ENCODE measurements at places on chromosomes 11 and 22. TPM values are rescaled to one million over a fixed set of nuclear protein-coding genes. Genes with fewer than 3 reads are reported as not detected.
A peak's percentile ranks its signal among the peaks of the same experiment; 100 is the strongest.

GRCh38 chr11:2883979-2884815 is 1.4 kb downstream of the CDKN1C start:
- H3K27ac ChIP-seq: no peak overlapping the region
- H3K27me3 ChIP-seq: no peaks in the 10 kb centered on the region
- H3K4me3 ChIP-seq: peak overlapping the region; percentile 64

GRCh38 chr11:122319691-122320620 is 203.9 kb upstream of the BLID start:
- H3K36me3 ChIP-seq: no peaks in the 10 kb centered on the region
- H3K27ac ChIP-seq: no peak overlapping the region
- H3K4me1 ChIP-seq: peaks cover 2% of the 10 kb centered on the region
- H3K27me3 ChIP-seq: no peaks in the 10 kb centered on the region
- H3K4me3 ChIP-seq: no peak overlapping the region

The HINFP gene
- polyA plus RNA-seq: 21.8 TPM

DNA sequence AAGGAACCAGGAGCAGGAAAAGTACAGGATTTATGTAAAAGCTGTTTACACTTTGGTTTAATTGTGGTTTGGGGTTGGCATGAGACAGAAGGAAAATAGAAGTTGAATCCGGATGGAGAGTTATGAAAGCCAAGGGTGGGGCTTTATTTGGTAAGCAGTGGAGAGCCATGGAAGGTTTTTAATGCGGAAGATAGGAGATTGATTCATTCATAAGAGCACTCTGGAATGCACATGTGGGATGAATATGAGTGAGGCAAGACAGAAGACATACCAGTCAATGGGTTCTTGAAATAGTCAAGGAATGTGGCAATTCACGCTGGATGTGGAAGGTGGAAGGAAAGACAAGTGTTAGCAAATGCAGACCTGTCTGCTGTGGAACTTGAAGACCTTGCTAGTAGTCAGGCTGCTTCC is 9.3 kb upstream of the GLB1L3 start:
- H3K4me3 ChIP-seq: no peak overlapping the region
- H3K4me1 ChIP-seq: no peaks in the 10 kb centered on the region
- DNase-seq: no peak
- H3K27me3 ChIP-seq: 0 out of 2 replicates have a peak, but pooled peaks cover 4% of the 10 kb centered on the region
- H3K36me3 ChIP-seq: peaks cover 3% of the 10 kb centered on the region

The GUCY1A2 gene
- polyA plus RNA-seq: 0.26 TPM

- H3K36me3 ChIP-seq: no peaks in the 10 kb centered on the region
- H3K4me3 ChIP-seq: no peak overlapping the region
- no peak for DNase-seq
These were observed 58.9 kb downstream of the CDKN1C start for GRCh38 chr11:2826679-2827056.

DNA sequence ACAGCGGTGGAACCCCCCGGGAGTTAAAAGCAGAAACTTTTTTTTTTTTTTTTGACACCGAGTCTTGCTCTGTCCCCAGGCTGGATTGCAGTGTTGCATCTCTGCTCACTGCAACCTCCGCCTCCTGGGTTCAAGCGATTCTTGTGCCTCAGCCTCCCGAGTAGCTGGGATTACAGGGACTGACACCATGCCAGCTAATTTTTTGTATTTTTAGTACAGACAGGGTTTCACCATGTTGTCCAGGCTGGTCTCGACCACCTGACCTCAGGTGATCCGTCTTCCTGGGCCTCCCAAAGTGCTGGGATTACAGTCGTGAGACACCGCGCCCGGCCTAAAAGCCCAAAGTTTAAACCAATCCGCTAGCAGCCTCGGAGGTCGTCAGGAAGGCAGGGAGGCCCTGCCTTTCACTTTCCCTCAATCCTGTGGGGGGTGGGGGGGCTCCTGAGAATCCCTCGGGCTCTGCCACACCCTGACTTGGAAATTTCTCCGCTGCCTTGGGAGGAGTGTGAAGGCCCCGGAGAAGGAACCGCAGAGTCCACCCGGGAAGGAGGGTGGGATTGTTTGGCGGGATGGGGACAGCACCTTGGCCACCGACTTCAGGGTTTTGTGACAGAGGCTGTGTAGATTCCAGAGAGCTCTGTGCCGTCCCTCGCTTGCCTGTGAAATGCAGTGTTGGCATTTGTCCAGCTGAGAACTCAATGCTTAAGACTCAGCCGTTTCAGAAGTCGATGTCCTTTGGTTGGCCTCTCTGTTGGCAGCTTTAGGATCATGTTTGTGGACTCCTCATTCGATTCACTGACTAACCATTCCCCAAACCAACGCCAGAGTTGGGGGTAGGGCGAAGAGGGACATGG is 1.0 kb downstream of the ARHGAP8 start:
- no peaks in the 10 kb centered on the region for H3K36me3 ChIP-seq
- H3K4me1 ChIP-seq: peaks cover 2% of the 10 kb centered on the region
- no peaks in the 10 kb centered on the region for H3K27me3 ChIP-seq

The EHF gene
- not detected for polyA plus RNA-seq

GRCh38 chr11:35089666-35090065 is 49.3 kb upstream of the CD44 start:
- no peak for DNase-seq
- no peak overlapping the region for H3K4me3 ChIP-seq
- no peaks in the 10 kb centered on the region for H3K36me3 ChIP-seq
- no peak overlapping the region for H3K27ac ChIP-seq

GRCh38 chr11:15783619-15784018 is 572.7 kb downstream of the SOX6 start:
- no peaks in the 10 kb centered on the region for H3K36me3 ChIP-seq
- H3K4me3 ChIP-seq: no peak overlapping the region
- peaks cover 3% of the 10 kb centered on the region for H3K4me1 ChIP-seq
- no peaks in the 10 kb centered on the region for H3K27me3 ChIP-seq
- H3K27ac ChIP-seq: no peak overlapping the region

The NPAS4 gene
- 0.03 TPM for polyA plus RNA-seq

- no peaks in the 10 kb centered on the region for H3K36me3 ChIP-seq
- H3K27ac ChIP-seq: no peak overlapping the region
- no peaks in the 10 kb centered on the region for H3K27me3 ChIP-seq
These were observed 583.2 kb downstream of the BUD13 start for GRCh38 chr11:116189408-116190170.

The PDE2A gene
- polyA plus RNA-seq: 0.32 TPM

The UBQLNL gene
- 0.10 TPM for polyA plus RNA-seq

GRCh38 chr22:46021577-46021976 is 44.6 kb upstream of the WNT7B start:
- no peaks in the 10 kb centered on the region for H3K36me3 ChIP-seq
- DNase-seq: no peak
- no peak overlapping the region for H3K4me3 ChIP-seq
- no peak overlapping the region for H3K27ac ChIP-seq
- no peaks in the 10 kb centered on the region for H3K4me1 ChIP-seq

DNA sequence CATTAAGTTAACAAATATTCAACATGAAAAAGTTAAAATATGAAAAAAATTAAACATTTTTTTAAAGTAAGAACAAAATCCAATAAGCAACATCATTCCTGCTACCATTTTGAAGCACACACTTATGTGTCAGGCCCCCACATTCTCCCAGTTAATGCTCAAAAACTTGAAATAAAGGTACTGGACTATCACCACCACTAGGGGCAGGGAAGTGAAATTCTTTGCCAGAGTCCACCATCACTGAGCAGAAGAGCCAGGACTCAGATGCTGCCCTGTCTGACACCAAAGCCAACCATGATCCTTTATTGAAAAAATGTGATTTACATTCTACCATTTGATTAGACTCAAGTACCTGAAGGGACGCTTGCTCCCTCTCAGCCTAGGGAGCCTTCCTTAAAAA is 39.1 kb downstream of the PITPNB start:
- H3K27ac ChIP-seq: peak overlapping the region; percentile 47
- H3K27me3 ChIP-seq: no peaks in the 10 kb centered on the region
- peak; percentile 55 for DNase-seq

DNA sequence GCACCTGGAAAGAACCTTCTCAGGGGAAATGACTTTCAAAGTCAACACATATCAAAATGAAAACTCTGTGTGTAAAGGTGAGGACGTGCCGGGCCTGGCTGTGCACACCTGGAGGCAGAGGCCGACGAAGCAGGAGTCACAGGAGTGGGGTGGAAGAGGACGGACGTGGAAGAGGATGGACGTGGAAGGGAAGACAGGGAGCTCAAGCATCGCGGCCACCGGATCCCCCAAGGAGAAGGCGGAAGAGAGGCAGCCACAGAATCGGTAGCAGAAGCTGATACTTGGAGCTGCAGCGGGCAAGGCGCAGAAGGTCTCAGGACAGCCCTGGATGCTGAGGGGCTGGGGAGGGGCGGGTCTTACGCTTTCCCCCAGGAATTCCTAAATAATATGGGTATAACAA is 519.8 kb downstream of the BRD1 start:
- no peaks in the 10 kb centered on the region for H3K36me3 ChIP-seq
- H3K4me1 ChIP-seq: no peaks in the 10 kb centered on the region
- no peak for DNase-seq
- no peak overlapping the region for H3K27ac ChIP-seq
- peaks cover 6% of the 10 kb centered on the region for H3K27me3 ChIP-seq
- H3K4me3 ChIP-seq: no peak overlapping the region

GRCh38 chr11:24760681-24761080 is 263.8 kb downstream of the LUZP2 start:
- no peaks in the 10 kb centered on the region for H3K36me3 ChIP-seq
- H3K27ac ChIP-seq: no peak overlapping the region
- no peaks in the 10 kb centered on the region for H3K27me3 ChIP-seq
- H3K4me3 ChIP-seq: no peak overlapping the region
- no peak for DNase-seq

DNA sequence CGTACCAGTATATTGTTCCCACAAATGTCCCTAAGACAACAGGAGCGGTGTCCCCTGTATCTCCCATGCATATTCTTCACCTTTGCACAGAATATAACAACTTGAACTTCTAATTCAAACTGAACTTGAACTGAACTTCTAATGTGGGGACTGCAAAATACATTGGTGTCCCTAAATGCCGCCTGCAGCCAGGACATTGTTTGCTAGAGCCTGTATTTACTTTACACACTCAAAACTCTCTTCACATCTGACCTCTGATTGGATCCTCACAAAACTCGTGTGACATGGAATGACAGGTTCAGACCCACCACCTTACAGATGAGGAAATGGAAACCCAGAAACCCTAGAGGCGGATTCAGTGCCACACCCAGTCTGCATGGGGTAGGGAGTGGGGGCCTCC is 6.4 kb downstream of the CPT1A start:
- DNase-seq: no peak
- no peaks in the 10 kb centered on the region for H3K27me3 ChIP-seq
- no peak overlapping the region for H3K4me3 ChIP-seq
- H3K4me1 ChIP-seq: peaks cover 31% of the 10 kb centered on the region
- H3K36me3 ChIP-seq: peaks cover 25% of the 10 kb centered on the region

Data from SK-N-SH (cell line).